Activated CD4-positive, alpha-beta T cell treated with anti-CD3 and anti-CD28 coated beads, Interleukin-2, amount 50 U/mL, for 24 hours (primary cell): ENCODE measurements at places on chromosomes 1 and 21.

DNA sequence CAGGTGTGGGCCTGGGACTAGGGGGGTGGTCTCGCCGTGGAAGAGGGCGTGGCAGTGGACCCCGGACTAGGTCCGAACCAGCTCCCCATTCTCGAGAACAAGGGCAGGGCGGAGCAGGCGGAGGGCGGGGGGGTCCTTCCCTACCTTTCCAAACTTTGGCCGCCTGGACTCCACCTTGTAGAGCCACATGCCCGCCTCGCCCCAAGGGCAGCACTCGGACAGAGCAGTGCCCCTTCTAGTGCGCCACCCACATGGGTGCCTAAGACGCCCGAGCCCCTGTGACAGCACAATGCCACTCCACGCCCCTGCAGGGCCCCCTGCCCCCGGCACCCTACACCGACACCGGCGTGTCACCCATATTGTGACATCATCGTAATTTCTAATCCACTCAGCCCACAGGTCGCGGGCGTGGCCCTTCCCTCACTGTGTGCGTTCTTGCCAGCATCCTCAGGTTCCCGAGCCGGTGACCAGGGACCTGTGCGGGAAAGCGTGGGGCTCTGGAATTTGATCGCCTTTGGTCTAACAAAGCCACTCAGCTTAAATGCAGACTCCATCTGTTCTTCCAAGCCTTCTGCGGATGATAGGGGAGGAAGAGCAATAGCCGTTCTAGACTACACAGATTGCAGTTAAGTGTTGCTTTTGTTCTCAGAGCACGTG lies 553 bp upstream of the STMN1 start:
- DNase-seq = no peak

DNA sequence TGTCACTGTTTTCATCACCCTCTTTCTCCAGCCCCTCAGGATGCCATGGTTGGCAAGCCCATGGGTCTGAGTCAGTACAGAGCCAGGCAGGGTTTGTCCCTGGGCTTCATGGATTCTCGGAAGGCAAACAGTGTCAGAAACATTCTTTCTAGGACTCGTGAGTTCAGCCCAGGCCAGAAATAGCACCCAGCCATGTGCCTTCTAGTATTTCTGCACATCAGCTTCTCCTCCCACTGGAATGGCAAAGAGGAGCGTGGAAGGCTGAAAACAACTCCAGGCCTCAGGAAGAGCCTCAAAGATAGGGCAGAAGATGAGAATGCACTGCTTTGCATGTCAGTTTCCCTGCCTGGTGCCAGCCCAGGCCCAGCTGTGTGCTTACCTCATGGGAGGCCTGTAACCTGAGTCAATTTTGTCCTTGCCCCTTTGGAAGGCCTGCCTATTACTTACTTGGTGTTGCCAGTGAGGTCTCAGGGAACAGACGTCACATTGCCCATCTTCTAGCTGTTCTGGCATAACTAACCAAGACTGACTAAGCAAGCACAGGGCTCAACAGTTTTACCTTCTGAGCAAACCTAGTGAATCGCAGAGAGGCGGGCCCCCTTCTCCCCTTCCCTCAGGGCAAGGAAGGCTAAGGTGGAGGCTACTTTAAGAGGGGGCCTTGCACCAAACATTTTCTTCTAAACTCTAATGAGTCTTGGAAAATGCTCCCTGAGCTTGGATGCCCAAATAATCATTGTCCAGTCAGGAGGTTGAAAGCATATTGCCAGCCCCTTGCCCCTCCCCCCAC lies 42.4 kb downstream of the GLUL start:
- no peak for DNase-seq

- no peak for DNase-seq
Measured at GRCh38 chr1:228152918-228153258, 3.2 kb downstream of the GJC2 start.

GRCh38 chr1:81525085-81525484 lies 275.6 kb upstream of the ADGRL2 start:
- no peak for DNase-seq

GRCh38 chr21:33441489-33442477 lies 38.0 kb downstream of the TMEM50B start:
- DNase-seq = no peak

DNA sequence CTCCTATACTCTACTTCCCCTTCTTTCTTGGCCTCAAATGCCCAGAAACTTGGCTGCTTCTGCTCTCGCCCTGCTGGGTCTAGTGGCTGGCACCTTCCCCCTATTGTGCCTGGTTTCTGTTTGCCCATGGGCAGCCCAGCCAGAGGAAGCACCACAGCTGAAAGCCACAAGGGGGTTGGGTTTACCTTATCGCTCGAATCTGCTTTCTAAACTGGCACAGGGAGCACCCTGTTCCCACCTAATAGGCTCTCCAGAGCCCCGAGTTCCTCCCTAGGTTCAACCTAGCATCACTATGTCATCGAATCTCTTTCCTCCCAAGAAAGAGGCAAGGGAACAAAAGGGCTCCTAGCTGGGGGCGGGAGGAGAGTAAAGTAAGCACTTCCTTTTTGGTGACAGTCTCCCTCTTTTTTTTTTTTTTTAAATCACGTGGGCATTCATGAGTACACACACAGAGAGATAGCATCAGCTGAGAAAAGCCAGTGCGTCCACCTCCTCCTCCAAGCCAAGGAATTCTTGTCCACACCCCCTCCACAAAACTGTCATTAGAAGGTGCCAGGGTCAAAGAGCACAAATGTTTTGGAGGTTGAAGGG lies 72.8 kb downstream of the PLEKHA6 start:
- DNase-seq = peak; percentile 14

DNA sequence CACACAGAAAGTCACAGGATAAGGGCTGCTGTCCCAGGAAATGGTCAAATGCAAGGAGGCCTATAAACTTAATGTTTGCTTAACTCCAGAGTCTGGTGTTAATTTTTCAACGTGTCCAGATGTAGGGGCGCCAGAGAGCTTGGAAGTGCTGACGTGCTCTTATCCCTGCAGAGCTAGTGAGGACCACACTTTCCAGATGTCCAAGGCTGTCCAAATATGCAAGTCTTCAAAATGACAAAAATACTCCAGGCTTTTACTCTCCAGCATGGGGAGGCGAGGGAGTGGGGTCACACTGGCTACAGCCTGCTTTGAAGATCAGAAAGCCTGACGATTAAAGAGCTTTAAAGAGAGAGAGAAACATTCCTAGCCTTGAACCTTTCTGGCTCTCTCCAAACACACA lies 57.6 kb downstream of the ABCA4 start:
- no peak for DNase-seq

GRCh38 chr1:172700556-172700955 lies 41.7 kb downstream of the FASLG start:
- no peak for DNase-seq

- DNase-seq = no peak
Measured at GRCh38 chr1:243487649-243488227, 231.9 kb downstream of the SDCCAG8 start.

DNA sequence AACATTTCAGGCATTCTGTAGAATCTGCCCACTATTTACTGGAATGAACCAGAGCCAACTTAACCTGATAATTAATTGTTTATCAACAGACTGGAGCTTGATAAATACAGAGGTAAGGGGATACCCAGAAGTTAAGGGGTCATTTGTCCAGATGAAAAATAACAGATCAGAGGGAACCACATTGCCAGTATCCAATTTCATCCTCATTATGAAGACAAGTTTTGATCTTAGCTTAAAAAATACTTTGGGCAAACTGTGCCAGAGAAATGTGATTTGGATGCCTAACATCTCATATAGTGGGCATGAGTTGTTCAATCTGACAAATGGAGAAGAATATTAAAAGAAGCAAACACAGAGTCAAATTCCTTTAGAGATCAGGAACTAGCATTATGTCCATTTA lies 63.7 kb downstream of the IFI44 start:
- no peak for DNase-seq

DNA sequence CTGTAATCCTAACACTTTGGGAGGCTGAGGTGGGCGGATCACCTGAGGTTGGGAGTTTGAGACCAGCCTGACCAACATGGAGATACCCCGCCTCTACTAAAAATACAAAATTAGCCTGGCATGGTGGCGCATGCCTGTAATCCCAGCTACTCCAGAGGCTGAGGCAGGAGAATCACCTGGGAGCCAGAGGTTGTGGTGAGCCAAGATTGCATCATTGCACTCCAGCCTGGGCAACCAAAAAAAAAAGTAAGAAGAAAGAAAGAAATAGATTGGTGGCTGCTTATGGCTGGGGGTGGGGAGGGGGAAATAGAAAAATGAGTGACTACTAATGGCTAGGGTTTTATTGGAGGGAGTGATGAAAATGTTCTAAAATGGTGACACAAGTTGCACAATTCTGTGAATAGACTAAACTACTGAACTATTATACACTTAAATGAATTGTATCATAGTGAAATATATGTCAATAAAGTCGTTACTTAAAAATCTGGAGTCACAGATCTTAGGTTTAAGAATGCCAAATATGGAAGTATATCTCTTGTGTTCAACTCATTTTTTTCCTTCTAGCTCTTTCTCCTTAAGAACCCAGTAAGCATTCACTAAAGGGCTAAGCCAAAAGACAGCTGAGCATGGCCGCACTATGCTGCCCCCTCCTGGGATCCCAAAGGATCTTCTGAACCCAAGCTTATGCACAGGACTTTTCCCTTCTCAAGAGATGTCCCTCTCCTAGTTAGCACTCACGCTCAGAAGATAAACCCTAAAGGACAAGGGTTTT lies 3.2 kb upstream of the NPL start:
- DNase-seq = no peak
